ENCODE measurements at places on chromosomes 1 and 21.

DNA sequence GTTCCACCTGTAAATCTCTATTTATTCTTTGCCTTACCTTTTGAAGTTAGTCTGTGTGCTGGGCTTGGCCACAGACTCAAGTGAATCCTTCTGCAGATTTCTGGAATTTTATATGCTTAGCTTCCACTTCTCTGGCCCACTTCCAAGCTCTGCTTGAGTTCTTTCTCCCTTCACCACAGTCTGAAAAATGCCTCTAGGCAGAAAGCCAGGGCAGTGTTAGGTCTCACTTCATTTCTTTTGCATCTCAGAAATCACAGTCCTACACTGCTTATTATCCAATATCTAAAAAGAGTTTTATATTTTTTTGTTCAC lies 48.9 kb downstream of the INKA2 start:
- DNase-seq: peak; percentile 65

DNA sequence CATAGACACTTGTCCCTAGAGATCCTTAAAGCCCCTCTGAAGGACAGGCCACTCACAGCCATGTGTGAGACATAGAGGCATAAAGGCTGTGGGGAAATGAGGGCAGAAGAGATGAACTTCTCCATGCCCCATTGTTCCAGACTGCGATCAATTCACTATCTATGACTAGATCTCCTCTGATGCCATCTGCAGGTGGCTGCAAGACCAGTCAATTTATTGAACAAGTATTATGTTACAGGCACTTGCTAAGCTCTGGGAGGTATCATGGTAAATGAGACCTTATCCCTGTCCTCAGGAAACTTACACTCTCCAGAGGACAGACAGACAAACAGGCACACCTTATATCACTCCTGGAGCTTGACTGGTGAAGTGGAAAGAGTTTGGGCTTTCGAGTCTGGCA lies 22.9 kb downstream of the UBIAD1 start:
- DNase-seq: no peak

GRCh38 chr1:65401612-65402011 lies 18.9 kb upstream of the LEPR start:
- no peak for DNase-seq

DNA sequence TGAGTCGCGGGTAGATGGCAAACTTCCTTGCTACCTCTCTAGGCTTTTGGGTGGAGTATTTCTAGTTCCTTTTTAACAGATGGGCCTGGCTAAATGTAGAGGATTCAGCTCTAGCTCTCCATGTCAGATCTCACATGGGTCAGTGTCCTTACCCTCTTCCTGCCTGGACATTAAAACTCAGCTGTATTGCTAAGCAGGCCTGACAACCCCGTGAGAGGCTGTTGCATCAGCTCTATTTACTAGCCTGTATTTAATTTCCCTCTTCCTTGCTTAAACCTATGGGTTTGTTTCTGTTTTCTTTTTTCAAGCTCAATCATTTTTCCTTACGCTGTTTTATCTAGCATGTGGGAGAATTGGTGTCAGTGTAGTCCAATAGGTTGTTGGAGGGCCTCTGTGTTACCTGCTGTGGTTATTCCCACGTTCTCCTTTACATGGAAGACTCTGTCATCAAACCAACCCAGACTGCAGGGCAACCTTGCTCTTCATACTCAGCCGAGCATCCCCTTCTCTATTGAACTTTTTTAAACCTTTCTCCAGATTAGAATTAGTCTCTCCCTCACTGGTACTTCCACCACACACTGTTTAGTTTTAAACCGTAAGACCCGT lies 79.5 kb upstream of the BACH1 start:
- no peak for DNase-seq

DNA sequence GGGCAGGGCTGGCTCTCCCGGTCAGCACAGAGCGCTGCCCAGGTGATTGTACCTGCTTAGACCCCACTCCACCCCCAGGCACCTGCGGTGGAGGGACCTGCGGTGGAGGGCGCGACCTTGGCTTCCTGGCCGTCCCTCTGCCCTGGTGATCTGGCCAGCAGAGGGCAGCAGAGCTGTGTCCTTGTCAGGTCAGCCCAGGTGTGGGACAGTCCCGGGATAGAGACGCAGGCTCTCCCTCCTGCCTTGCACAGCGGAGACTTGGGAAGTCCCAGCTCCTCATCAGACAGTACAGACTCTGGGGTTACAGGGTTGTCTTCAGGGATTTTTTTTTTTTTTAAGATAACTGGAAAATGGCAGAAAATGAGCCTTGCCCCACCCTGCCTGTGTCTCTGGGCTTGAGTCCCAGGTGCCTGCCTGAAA lies 10.0 kb downstream of the SLX9 start:
- DNase-seq: no peak

DNA sequence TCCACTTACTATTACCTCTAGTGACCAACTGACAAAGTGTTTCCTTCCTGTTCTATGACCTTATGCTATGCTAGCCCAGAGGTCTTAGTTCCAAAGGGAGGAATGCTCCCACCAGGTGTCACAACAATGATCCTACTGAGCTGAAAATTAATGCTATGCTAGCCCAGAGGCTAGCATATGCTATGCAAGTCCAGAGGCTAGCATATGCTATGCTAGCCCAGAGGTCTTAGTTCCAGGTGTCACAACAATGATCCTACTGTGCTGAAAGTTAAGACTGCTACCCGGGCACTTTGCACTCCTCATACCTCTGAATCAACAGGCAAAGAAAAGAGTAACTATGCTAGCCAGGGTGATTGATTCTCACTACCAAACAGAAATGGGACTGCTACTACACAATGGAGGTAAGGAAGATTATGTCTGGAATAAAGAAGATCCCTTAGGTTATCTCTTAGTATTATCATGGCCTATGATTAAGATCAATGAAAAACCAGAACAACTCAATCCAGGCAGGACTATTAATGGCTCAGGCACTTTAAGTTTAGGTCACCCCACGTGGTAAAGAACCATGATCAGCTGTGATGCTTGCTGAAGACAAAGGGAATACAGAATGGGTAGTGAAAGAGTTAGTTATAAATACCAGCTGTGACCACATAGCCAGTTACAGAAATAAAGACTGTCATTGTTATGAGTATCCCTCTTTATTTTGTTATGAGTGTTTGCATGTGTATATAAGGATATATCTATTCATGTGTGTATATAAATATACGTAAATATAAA lies 114.1 kb downstream of the CSMD2 start:
- no peak for DNase-seq

DNA sequence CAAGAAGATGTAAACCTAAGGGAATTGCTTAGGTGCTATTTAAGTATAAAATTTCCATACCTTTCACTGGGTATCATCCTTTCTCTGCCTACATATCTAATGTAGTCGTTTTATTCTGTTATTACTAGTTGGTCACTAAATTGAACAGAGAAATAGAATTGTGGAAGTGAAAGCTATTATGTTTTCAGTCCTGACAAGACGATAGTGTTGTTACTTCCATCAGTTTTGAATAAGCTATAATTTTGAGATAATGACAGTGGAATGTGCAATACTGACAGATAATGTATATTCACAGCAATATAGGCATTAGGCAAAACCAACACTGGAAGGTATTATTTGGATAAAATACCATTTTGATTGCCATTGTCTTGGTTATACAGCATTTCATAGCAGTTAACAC lies 181.8 kb downstream of the ADGRL2 start:
- no peak for DNase-seq

GRCh38 chr21:33767960-33768359 lies 125.7 kb downstream of the ITSN1 start:
- DNase-seq: no peak

DNA sequence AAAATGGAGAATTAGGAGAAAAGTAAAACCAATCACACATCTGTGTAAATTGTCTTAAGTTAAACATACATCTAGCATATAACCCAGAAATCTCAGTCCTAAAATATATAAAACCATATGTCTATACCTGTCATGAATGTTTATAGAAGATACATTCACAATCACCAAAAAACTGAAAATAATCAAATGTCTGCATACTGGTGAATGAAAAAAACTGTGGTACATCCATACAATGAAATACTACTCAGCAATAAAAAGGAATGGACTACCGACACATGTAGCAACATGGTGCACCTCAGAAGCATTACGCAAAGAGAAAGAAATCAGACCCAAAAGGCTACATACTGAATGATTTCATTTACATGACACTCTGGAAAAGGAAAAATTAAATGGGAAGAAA lies 47.7 kb upstream of the SEC16B start:
- DNase-seq: no peak

GRCh38 chr1:27027575-27028250 lies 15.1 kb upstream of the TENT5B start:
- no peak for DNase-seq

- no peak for DNase-seq
Observed at GRCh38 chr1:202199040-202199889, 5.7 kb downstream of the LGR6 start.

GRCh38 chr1:65772607-65773006 lies 20.1 kb upstream of the PDE4B start:
- no peak for DNase-seq

- no peak for DNase-seq
Observed at GRCh38 chr1:61864489-61864888, 122.2 kb downstream of the PATJ start.

DNA sequence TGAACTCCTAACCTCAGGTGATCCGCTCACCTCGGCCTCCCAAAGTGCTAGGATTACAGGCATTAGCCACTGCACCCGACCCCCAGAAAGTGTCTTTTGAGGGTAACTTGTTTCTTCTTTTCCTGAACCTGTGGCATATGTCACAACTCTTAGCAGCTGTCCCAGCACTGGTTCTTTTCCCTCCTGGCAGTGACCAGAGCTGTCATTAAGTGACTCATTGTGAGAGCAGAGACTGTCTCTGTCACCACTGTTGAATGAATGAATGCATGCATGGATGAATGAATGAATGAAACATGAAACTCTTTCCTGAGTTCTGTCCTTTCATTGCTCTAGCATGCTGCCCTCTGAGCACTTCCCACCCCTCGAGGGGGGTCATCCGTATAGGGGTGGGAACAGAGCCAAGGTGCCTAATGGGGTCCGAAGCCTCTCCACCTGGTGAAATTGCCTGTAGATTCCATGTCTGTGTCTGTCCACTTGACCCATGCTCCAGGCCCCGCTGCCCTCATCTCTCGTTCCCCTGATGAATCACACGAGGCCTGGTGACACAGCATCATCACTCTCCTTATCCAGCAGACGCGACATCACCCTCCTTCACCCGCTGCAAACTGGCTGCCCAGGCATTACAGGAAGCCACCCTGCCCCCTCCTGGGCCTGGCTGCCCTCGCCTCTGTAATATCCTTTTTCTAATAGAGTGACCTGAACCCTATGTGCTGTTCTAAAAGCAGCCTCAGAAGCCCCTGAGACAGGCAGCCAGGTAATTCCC lies 75.0 kb downstream of the IGSF21 start:
- no peak for DNase-seq

- no peak for DNase-seq
Observed at GRCh38 chr1:232012773-232013386, 386.3 kb downstream of the DISC1 start.

DNA sequence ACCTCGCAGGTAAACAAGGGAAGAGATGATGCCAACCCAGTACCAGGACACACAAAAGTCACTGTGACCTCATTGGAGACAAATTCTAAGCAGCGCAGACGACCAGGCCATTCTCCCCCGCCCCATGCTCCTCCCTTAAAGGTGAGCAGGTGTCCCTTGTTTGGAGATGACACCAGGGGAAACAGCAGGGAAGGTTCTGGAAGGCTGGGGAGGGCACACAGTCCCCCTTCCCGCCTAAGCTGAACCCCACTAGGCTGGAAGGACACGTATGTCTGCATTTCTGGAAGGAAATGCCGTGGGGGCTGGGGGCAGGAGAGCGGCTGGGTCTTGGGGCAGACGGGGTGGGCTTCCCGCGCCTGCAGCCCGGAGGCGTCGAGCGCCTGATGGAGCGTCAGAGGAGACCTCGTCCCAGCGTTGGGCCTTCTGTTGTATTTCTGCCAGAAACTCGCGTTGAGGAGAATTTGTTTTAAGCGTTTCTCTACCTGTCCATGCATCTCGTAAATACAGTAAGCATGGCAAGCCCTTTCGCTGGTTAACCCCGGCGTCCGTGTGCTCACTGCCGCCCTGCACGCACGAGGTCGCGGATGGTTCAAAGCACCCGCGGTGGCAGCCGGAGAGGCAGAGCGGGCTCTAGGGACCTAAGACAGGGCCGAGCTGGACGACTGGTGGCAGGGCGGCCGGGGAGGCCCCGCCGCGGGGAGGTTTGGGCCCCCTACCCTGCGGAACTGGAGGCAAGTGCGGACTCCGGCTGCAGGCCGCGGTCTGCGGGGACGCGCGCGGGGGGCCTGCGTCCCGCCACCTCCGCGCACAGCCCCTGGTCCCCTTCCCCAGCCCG lies 1.2 kb upstream of the LHX4 start:
- no peak for DNase-seq

GRCh38 chr1:161207173-161207572 lies 5.0 kb downstream of the NDUFS2 start:
- no peak for DNase-seq

DNA sequence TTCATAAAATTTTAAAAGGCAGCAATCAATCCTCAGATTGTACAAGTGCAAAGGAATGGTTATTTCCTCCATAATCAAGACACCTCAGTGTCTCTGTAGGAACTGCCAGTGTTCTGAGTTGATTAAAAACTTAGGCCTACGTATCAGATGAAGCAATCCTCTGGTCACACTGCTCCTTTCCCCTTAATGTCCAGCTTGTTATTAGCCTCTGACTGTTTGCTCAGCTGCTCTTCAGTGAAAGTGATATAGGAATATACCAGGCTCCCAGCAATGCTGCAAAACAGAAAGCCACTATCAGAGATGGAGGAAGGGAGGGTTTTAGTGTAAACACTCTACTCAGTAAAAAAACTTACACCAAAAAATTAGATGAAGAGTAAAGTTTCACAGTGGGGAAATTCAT lies 49.8 kb downstream of the SLC35D1 start:
- DNase-seq: no peak

GRCh38 chr1:22221233-22221780 lies 78.4 kb upstream of the WNT4 start:
- DNase-seq: no peak

- DNase-seq: no peak
Observed at GRCh38 chr1:7456722-7457082, 314.4 kb upstream of the VAMP3 start.

GRCh38 chr1:63173161-63173560 lies 149.2 kb upstream of the FOXD3 start:
- no peak for DNase-seq

DNA sequence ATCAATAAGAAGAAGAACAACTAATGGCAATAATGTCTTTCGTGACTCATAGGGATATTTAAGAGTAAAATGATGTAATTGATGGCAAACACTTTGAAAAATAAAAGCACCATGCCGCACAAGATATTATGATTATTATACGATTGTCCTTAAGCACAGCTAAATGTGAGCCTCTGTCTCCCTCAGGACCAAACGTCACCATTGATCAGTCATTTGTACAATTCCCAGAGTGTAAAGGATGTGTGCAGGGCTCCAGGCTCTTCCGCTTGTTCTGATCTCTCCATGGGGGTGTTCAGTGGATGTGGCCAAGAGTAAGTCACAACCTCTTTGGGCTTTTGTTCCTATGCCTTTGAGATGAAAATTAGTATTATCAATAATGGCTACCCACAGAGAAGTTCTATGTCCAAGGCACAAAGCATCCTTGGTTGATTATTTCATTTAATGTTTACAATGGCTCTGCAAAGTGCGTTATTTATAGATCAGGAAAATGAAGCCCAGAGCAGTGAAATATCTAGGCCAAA lies 17.7 kb upstream of the C1orf87 start:
- no peak for DNase-seq

GRCh38 chr1:228284521-228284920 lies 76.7 kb downstream of the OBSCN start:
- DNase-seq: no peak

Data from BJ (cell line).